ENCODE measurements at places on chromosomes 1 and 21.

- no peak for DNase-seq
Measured at GRCh38 chr1:22962558-22962957, 10.1 kb downstream of the LACTBL1 start.

- DNase-seq = no peak
Measured at GRCh38 chr1:74463333-74463988, 49.0 kb downstream of the LRRC53 start.

- no peak for DNase-seq
Measured at GRCh38 chr1:229133811-229134210, 137.1 kb upstream of the RAB4A start.

GRCh38 chr21:15400905-15401304, 328.9 kb upstream of the USP25 start:
- DNase-seq = no peak

DNA sequence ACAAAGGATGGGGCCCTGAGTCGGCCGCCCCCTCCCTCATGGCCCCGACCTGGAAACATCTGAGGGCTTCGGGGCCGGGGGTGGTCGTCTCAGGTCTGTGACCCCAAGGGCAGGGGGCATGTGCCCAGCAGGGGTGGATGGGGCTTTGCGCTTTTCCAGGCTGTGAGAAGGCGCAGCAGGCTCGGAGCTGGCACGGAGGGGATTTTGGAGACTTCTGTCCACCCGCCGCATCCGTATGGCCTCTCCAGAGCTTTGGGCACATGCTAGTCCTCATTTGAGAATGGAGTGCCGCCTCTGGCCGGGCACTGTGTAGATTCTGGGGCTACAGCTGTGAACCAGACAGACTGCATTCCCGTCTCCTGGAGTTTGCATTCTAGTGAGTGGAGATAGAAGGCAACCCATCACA, 66.1 kb upstream of the WNT4 start:
- no peak for DNase-seq

All from stimulated activated CD4-positive, alpha-beta T cell treated with anti-CD3 and anti-CD28 coated beads, Interleukin-15, amount 100 ng/mL, for 1 hour (primary cell).